ENCODE measurements at places on chromosomes 12 and 14.

DNA sequence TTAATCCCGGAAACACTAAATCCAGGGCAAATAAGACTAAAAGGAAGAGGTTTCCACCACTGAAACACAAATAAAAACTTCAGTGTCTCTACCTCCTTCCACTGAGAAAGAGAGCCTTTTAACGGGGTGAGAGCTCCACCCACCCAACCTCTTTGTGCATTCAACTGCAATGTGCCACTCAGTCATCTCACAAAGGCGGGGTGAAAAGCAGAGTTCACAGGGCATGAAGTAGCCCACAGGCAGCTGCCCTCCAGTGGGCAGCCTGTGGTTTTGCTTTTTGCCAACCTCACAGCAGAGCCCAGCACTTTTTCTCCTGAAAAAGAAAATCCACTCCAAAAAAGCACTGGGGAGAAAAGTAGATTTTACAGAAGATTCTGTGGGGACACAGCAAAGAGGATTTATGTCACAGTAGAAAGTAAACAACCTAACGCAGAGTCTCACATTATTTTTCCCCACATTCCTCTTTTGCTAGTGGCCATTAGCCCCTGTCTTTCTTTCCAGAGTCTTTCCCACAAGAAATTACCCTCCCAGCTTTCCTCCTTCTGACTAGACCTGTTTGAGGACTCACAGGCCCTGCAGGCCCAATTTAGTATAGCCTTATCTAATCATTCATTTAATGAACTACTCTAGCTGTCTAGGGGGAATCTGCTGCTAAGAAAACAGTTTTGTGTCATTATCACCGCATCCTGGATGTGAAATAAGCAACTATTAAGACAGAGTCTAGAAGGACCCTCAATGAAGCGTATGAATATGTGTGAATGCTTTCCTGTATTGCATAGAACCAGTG, 753.8 kb upstream of the FOXG1 start:
- no peak for DNase-seq

- no peak for DNase-seq
These were observed 500.4 kb upstream of the ATP2B1 start for GRCh38 chr12:90209029-90209428.

- DNase-seq: no peak
These were observed 17.5 kb downstream of the NIN start for GRCh38 chr14:50813544-50813863.

GRCh38 chr14:72986214-72986613, 40.7 kb downstream of the ZFYVE1 start:
- DNase-seq: no peak

DNA sequence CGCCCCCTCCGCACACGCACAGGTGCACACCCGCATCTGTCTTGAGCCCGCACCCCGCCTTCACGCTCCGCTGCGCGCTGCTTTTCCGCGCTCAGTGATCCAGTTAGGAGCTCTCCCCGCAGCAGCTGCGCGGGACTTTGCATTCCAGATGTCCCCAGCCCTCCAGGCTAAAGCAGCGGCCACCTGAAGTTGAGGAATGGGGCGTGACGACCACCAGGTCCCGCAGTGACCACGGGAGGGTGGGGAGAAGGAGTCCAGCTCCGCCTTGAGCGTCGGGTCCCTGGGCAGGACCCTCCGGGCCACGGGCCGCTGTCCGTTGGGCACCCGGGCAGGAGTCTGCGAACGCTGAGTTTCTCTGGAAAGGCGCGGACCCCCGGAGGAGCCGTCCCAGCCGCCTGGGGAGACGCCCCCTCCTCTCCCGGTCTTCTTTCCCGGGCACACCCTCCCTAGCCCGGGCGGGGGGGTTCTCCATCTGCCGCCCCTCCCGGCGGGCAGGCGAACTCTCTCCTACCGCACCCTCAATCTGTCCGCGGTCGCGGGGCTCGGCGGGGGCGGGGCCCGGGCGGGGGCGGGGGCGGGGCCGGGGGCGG, 334 bp upstream of the TMEM132C start:
- DNase-seq: no peak

DNA sequence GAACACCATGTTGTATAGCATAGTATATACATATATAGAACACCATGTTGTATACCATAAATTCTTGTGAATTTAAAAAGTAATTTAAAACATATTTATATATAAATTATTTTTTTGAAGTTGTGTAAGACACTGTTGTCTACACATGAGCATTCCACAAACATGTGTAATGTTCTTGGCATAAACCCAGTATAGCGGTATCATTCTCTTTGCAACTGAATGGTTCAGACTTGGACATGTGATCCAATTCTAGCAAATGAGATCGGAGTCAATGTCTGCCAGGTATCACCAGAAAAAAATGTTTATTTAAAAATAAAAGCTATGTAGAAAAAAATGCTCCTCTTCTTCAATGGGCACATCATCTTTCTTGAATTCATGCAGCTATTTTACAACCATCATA, 33.9 kb downstream of the CEP290 start:
- no peak for DNase-seq

DNA sequence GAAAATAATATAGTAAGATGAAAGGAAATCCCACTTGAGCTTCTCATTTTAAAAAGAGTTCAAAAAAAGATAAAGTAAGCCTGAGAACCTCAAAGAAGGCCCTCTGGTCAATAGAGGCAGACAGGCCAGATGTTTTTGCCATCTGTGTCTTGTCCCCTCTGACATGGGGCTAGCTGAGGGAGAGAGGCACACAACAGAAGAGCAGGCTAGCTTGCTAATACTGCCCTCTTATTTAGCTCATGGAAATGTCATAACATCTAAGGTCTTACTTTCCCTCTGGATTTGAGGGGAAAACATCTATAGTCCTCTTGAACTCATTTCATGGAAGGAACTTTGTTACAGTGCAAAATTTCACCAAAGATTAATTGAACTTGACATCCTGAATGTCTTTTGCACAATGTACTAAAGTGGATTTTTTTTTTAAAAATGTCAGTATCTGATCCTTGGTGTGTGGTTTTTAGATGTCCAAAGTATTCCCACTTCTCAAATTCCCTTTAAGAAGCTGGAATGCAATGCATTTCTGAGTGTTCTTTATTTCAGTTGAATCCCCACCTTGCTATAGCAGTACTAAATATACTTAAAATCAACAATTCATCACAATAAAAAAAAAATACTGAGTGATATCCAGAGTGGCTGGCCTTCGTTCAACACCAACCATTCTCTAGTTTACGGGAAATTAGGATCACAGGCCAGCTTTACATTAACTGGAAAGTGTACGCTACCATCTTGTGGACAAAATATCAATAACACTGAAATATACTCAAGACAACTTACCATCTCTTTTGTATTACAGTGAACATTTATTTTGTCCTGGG, 176.7 kb downstream of the PAH start:
- no peak for DNase-seq
